Skeletal muscle cell (primary cell): ENCODE measurements at places on chromosomes 1 and 21.

DNA sequence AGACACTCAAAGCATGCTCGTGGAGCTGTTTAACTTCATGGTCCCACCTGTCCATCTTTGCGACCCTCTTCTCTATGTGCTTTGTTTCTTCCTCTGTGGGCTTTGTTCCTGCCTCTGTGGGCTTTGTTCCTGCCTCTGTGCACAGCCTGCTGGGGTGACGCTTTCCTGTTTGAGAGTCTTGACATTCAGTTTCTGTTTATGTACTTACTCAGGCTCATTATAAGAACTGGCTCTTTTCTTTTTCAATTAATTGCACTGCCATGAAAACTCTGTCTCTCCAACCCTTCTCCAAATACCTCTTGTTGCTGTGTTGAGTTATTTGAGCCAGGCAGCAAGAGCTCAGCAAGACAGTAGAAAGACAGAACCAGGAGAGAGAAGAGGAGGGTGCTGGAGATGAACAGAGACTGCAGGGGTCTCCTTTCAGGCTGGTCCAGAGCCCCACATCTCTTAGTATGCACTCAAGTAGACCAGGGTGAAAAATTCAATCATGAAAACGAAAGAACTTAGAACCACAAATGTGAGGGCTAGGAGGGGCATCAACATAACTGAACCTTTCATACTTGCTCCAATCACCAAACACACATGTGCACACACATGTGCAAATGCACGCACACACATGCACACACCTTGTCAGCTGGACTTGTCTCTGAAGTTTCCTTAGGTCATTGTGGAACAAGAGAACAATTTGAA is 88.3 kb upstream of the SGIP1 start:
- no peak for DNase-seq

DNA sequence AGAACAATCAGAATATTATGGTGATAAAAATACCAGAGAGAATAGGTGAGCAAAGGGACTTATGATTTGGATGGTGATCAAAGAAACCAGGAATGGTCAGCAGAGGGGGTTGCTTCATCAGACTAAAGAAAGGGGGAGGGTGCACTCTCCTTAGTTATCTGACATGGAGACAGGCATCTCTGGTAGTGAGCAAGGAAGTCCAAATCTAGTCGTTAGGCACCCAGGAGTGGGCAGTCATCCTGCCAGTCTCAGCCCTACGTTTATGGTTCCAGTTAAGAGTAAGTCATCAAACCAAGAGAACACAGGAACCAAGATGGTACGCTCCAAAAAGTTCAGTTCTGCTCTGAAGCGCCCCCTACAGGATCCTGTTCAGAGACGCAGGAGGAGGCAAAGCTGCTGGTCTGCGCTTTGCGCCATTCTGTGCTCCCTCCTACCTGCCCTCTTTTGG is 28.6 kb downstream of the EBNA1BP2 start:
- no peak for DNase-seq

GRCh38 chr1:172935062-172935592 is 115.6 kb downstream of the TNFSF18 start:
- no peak for DNase-seq

GRCh38 chr1:107213225-107213624 is 72.4 kb downstream of the NTNG1 start:
- no peak for DNase-seq

DNA sequence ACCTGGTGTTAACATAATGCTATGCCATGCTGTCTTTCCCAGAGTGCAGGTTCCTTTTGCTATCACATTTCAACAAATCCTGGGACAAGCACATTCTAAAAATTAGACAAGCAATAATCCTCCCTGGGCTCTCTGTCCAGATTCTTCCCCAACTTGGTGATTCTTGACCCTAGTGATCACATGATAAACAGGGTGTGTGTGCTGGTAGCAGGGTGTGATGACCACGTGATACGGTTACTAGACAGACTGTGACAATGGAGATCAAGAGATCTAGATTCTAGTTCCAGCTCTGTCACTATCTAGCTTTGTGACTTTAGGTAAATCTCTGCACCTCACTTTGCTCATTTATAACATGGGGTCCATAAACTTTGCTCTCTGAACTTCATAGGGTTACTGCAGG is 61.9 kb upstream of the HSD17B7 start:
- no peak for DNase-seq
